ENCODE measurements at places on chromosomes 6 and 20.
A peak's percentile ranks its signal among the peaks of the same experiment; 100 is the strongest.

- no peak for DNase-seq
Observed at GRCh38 chr6:122651604-122652003, 41.4 kb downstream of the PKIB start.

DNA sequence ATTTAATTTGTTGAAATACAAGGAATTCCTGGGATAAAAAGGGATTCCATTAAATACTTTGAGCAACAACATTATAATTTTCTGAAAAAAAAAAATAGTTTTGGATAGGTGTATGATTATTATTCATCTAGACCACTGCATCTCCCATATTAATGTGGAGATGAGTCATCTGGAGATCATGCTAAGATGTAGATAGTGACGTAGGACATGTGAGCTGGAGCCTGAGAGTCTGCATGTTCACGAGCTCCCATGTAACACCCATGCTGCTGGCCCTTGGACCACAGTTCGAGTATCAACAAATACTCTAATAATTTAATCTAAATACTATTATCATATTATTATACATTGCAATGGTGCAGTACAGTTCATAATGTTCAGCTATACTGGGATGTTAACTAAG is 91.6 kb downstream of the EPM2A start:
- DNase-seq, result no peak

DNA sequence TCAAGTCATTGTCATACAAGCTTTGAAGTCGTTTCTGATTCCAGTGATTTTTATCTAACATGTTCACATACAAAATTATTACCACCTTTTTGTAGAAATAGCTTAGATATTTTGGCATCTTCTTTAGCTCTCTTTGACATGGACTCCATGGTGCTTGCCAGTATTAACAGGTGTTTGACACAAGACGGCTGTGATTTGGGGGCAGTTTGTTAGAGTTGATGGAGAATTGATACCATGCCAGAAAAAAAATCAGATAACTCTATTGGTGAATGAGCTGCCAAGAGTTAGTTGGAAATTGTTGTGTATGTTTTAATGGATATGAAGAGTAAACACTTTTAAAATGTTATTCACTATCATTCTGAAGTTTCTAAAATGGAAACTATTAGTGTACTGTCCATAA is 146.6 kb upstream of the LAMP5 start:
- no peak for DNase-seq

- DNase-seq, result no peak
Observed at GRCh38 chr6:104955927-104956730, 778 bp upstream of the LIN28B start.

GRCh38 chr6:66128656-66129055 is 421.6 kb upstream of the EYS start:
- DNase-seq, result no peak

- no peak for DNase-seq
Observed at GRCh38 chr6:20771409-20771808, 237.2 kb downstream of the CDKAL1 start.

DNA sequence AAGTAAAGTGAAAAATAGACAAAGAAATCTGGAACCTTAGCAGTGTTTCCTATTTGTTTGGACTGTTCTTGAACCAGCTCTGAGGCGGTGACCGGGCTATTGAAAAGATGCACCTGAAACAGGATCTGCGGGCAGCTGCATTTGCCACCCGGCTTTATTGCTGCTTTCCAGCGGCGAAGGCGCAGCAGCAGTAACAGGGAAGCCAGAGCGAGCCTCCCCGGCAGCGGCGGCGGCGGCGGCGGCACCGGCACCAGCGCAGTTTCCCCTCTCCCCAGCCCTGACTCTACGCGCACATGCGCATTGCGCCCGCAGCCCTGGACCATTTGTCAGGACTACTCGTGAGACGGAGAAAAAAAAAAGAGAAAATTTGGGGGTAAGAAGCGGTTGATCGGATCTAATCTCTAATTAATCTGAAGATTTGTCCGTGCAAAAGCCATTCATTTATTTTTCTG is at the start of gene L3MBTL3:
L3MBTL3 (plus strand) TSS at position 290 of the 452 bp plus-strand sequence. CDS start 24,119 bp downstream, outside the sequence.
- peak; percentile 91 for DNase-seq

DNA sequence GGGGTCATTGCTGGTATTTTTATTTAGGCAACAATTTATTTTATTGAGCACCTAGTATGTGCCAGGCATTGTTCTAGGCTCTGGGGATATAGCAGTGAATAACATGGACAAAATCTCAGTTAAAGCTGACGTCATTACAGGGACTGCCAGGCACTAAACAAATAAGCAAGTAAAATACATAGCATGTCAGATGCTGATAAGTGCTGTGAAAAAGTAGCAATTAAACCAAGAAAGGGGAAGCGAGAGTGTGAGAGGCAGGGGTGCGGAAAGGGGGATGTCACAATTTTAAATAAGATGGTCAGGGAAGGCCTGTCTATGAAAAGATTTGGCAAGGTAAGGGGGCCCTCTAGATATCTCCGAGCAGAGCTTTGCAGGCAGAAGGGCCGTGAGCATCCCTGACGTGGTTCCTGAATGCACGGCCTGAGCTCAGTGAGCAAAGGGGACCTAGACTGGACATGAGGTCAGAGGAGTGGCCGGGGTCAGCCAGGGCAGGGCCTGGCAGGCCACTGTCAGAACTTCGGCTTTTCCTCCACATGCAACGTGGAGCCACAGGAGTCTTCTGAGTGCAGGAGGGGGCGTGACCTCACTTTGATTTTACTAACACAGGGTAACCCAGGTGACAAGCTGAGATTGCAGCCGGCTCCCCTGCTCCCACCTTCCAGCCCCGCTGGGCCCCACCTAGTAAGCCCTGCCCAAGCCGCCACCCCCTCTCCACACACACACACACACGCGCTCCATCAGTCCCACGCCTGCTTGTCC is 24.2 kb upstream of the SIRPA start:
- peak; percentile 56 for DNase-seq

DNA sequence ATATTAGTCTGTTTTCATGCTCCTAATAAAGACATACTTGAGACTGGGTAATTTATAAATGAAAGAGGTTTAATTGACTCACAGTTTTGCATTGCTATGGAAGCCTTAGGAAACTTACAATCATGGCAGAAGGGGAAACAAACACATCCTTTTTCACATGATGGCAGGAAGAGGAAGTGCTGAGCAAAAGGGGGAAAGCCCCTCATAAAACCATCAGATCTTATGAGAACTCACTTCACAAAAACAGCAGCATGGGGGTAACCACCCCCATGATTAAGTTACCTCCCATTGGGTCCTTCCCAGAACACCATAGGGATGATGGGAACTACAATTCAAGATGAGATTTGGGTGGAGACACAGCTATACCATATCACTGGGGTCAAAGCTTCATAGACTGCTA is 254.2 kb downstream of the ERMARD start:
- no peak for DNase-seq

- DNase-seq, result no peak
Observed at GRCh38 chr6:132764370-132764769, 6.7 kb upstream of the VNN2 start.

DNA sequence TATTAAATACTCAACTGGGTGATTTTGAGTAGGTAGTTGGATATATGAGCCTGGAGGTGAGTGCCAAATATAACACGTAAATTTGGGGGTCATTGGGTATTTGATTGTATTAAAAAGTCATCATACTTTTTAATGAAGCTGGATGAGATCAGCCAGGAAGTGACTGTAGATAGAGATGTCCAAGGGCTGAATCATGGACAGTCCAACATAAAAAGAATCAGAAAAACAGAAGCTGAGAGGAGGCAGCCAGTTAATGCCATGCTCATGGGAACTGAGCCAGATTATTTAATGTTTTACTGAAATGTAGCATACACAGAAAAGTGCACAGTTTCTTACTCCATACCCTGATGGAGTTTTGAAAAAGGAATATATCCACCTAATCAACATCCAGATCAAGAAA is 435.5 kb upstream of the PLCB4 start:
- DNase-seq, result no peak

GRCh38 chr6:8135276-8135675 is 32.9 kb upstream of the EEF1E1 start:
- DNase-seq, result no peak

GRCh38 chr6:53869964-53870363 is 75.2 kb downstream of the LRRC1 start:
- no peak for DNase-seq

- no peak for DNase-seq
Observed at GRCh38 chr6:37535428-37535758, 35.7 kb upstream of the CCDC167 start.

Measured in CD4-positive, alpha-beta T cell treated with Interferon alpha-2 for 1 hour (primary cell).